ENCODE measurements at places on chromosomes 2 and 18. TPM values are rescaled to one million over a fixed set of nuclear protein-coding genes. Genes with fewer than 3 reads are reported as not detected.

The PPM1B gene
- total RNA-seq: 50.3 TPM

The GRB14 gene
- total RNA-seq: 12.7 TPM

The FAM110C gene
- total RNA-seq: 14.2 TPM

The POTEJ gene
- not detected for total RNA-seq

The ARHGAP15 gene
- 24.4 TPM for total RNA-seq

The TXNDC2 gene
- total RNA-seq: not detected

The CD207 gene
- total RNA-seq: not detected

The IL1F10 gene
- not detected for total RNA-seq

The EHD3 gene
- total RNA-seq: 9.2 TPM

The DCDC2C gene
- 0.46 TPM for total RNA-seq

The SCN9A gene
- 4.0 TPM for total RNA-seq

The CELF4 gene
- 4.3 TPM for total RNA-seq

GRCh38 chr2:188415754-188416083 lies 124.0 kb downstream of the GULP1 start:
- DNase-seq: no peak
- no peaks in the 10 kb centered on the region for H3K36me3 ChIP-seq
- H3K4me3 ChIP-seq: no peak overlapping the region
- H3K4me1 ChIP-seq: peaks cover 7% of the 10 kb centered on the region

GRCh38 chr2:113858764-113859163 lies 31.1 kb upstream of the ACTR3 start:
- no peaks in the 10 kb centered on the region for H3K27me3 ChIP-seq
- H3K36me3 ChIP-seq: no peaks in the 10 kb centered on the region
- DNase-seq: no peak
- H3K4me3 ChIP-seq: no peak overlapping the region
- H3K27ac ChIP-seq: no peak overlapping the region

DNA sequence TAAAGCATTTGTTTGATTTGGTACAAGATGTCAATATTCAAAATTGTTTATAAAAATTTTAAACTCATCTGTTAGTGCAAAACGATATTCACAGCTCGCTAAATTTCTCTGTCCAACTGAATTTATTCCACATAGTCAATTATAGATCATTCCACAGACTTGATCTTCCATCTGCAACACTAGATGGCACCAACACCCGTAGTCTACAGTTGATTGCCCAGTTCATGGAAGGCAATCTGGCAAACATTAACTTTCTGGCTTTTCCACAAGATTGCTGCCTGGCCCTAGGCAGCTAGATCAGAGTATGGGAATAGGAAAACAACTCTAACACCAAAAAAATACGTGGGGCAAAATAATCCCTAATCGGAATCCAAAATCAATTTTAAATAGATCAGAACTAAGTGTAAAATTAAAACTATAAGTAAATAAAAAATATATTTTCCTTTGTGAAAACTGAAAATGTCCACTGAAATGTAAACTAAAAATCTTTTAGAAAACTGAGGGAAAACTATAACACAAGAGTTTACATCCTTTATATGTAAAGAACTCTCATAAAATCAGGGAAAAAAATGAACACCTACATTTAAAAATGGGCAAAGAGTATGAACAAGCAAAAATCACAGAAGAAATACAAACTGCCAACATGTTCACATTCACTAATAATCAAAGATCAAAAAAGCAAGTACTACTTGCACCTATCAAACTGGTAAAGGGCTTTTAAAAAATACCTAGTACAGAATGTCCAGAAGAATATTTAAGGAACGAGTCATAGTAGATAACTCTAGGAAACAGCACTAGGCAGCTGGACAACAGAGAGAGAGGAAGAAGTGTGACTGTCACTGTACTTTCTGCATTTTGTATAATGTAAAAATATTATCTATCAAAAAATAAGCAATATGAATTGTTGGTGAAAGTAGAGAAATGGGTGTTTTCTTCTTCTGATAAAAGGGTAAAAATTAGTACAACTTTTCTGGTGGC lies 35.0 kb downstream of the RTN4 start:
- no peaks in the 10 kb centered on the region for H3K27me3 ChIP-seq
- peak; percentile 52 for DNase-seq
- H3K27ac ChIP-seq: no peak overlapping the region
- peaks cover 44% of the 10 kb centered on the region for H3K4me1 ChIP-seq

DNA sequence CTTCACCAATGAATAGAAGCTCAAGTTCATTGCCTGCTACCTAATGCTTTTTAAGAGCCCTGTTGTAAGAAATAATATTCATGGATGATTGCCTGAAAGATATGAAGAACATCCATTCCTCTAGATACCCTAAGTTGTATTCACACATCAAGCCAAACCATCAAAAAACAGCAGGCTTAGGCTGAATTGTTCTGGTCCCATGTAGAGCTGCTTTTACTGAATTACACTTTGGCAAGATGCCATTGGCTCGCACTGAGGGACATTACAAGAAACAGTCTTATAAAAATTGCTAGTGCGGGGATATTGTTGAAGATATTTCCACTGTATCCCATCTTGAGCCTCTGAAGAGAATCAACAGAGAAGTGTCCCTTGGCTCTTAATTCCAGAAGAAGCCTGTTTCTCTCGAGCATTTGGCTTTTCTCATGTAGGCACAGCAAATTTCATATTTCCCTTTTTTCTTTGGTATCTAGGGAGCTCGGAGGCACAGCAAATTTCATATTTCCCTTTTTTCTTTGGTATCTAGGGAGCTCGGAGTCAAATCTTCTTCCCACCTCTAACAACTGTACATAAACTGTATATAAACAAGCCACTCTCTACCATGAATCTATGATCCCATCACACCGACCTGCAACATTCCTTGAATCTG lies 107.5 kb downstream of the COLEC12 start:
- H3K36me3 ChIP-seq: no peaks in the 10 kb centered on the region
- H3K27me3 ChIP-seq: no peaks in the 10 kb centered on the region
- H3K4me3 ChIP-seq: no peak overlapping the region
- no peak overlapping the region for H3K27ac ChIP-seq
- H3K4me1 ChIP-seq: peaks cover 12% of the 10 kb centered on the region

DNA sequence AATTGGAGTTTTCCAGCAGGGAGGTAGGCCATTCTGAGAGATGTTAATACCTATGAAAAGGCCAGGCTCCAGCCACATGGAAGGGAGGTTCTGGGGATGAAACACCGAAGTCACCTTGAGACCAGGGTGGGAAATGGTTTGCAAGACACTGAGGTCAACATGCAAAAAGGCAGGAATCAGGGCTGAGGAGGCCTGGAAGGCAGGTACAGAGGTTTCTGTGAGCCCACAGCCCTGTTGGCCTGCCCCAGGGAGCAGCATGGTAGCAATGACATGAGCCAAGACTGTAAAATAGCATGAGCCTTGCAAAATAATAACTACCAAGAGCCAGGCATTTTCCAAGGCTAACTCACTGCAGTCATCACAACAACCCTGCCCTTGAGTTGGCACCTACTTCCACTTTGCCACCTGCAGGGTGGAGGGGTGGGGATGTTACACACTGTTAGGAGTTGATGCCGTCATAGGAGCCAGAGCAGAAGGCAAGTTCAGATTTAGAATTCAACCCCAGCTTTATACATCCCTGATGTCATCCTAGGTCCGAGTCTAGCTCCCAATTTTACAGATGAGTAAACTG lies 61.3 kb downstream of the ZBTB7C start:
- H3K4me3 ChIP-seq: no peak overlapping the region
- DNase-seq: no peak
- H3K36me3 ChIP-seq: no peaks in the 10 kb centered on the region
- peaks cover 63% of the 10 kb centered on the region for H3K4me1 ChIP-seq
- no peaks in the 10 kb centered on the region for H3K27me3 ChIP-seq

DNA sequence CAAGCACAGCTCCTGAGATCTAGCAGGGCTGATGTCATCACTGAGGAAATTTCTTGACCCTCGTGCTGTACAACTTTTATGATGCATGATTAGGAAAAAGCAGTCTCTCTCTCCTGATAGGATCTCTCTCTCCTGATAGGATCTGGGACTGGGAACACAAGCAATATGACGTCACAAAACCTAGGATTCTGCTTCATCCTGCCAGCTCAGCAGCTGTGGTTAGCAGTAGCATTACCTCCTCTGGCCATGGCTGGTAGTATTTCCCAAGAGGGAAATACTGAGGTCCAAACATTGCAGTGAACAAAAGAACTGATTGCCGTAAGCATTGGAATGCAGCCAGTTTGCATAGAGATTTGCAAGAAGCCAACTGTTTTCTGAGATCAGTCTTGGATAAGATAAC lies 521.2 kb upstream of the POU3F3 start:
- no peaks in the 10 kb centered on the region for H3K36me3 ChIP-seq
- H3K4me3 ChIP-seq: no peak overlapping the region
- H3K4me1 ChIP-seq: no peaks in the 10 kb centered on the region

DNA sequence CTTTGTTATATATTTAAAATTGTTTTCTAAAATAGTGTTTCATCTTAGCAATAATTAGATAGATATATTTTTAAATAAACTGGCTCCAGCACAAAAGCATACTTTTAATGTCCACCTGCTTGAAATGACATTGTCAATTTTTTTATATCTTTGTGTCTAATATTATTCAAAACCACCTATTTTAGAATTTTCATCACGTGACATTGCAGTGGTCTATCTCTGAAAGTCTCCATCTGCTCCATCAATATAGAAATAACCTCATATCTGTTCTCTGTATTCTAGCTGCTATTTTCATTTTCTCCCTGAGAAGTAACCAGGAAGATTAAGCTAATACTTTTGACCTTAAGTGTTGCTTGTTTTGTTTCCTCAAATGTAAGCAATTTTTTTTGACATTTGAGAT lies 248.0 kb upstream of the CNTNAP5 start:
- no peak for DNase-seq
- no peaks in the 10 kb centered on the region for H3K27me3 ChIP-seq
- no peaks in the 10 kb centered on the region for H3K36me3 ChIP-seq
- no peaks in the 10 kb centered on the region for H3K4me1 ChIP-seq
- no peak overlapping the region for H3K27ac ChIP-seq

GRCh38 chr2:2269426-2269825 lies 61.6 kb downstream of the MYT1L start:
- no peak overlapping the region for H3K4me3 ChIP-seq
- H3K27ac ChIP-seq: no peak overlapping the region
- H3K27me3 ChIP-seq: no peaks in the 10 kb centered on the region
- no peaks in the 10 kb centered on the region for H3K36me3 ChIP-seq
- H3K4me1 ChIP-seq: no peaks in the 10 kb centered on the region
- DNase-seq: no peak

- H3K4me3 ChIP-seq: no peak overlapping the region
- peaks cover 39% of the 10 kb centered on the region for H3K4me1 ChIP-seq
- H3K27me3 ChIP-seq: no peaks in the 10 kb centered on the region
- peak; percentile 86 for DNase-seq
Observed at GRCh38 chr2:7007846-7008741, 90.9 kb downstream of the RNF144A start.

GRCh38 chr2:150548527-150548926 lies 61.1 kb upstream of the RND3 start:
- DNase-seq: no peak
- no peak overlapping the region for H3K27ac ChIP-seq
- no peaks in the 10 kb centered on the region for H3K27me3 ChIP-seq

GRCh38 chr2:86230961-86231360 lies 31.7 kb downstream of the MRPL35 start:
- no peak overlapping the region for H3K27ac ChIP-seq
- no peak for DNase-seq
- no peak overlapping the region for H3K4me3 ChIP-seq
- H3K27me3 ChIP-seq: no peaks in the 10 kb centered on the region
- no peaks in the 10 kb centered on the region for H3K4me1 ChIP-seq

Data from thyroid gland (tissue), 4 donors.